Left forelimb (tissue), 1 donor: ENCODE measurements at places on chromosomes 16 and 17.
A peak's percentile ranks its signal among the peaks of the same experiment; 100 is the strongest.

DNA sequence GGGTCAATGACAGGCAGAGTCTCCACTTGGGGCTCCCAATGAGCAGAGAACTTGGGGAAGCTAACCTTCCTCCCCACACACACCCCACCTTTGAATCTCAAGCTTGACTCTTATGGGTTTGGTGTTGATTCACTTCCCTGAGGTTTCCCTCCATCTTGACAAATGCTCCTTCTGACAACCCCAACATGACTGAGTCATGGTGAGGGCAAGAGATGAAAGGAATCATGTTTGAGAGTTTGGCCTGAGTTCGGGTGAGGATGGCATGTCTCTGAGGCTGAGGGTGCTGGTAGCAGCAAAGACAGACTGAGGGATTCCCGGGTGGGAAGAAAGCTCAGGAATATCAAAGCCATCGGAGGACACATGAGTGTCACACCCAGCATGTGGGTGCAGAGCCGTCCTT lies 18.7 kb downstream of the KRT9 start:
- no peak for DNase-seq

- no peak for DNase-seq
Measured at GRCh38 chr16:62709794-62710193, 673.6 kb upstream of the CDH8 start.

DNA sequence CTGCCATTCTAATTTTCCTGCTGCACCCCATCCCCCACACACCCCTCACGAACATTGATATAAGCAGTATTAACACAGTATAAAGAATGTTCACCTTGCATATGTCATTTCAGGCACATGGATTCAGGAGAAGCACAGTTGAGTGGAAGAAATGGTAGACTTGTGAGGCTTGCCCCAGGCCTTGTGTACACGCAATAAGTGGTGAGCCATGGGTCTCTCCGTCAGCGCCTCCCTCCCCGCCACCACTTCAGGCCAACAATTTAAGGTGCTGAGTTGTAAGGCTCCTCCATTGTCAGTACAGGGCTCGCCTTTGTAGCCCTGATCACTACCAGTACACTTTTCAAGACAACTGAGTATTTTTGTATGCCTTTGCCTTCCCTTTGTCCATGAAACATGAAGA lies 12.2 kb upstream of the CLEC18C start:
- no peak for DNase-seq

- peak; percentile 72 for DNase-seq
Measured at GRCh38 chr17:64281962-64282752, 19.1 kb upstream of the TEX2 start.

GRCh38 chr16:23868136-23868535 lies 32.4 kb downstream of the PRKCB start:
- DNase-seq = no peak

- DNase-seq = no peak
Measured at GRCh38 chr17:81398832-81399411, 3.7 kb downstream of the BAHCC1 start.

DNA sequence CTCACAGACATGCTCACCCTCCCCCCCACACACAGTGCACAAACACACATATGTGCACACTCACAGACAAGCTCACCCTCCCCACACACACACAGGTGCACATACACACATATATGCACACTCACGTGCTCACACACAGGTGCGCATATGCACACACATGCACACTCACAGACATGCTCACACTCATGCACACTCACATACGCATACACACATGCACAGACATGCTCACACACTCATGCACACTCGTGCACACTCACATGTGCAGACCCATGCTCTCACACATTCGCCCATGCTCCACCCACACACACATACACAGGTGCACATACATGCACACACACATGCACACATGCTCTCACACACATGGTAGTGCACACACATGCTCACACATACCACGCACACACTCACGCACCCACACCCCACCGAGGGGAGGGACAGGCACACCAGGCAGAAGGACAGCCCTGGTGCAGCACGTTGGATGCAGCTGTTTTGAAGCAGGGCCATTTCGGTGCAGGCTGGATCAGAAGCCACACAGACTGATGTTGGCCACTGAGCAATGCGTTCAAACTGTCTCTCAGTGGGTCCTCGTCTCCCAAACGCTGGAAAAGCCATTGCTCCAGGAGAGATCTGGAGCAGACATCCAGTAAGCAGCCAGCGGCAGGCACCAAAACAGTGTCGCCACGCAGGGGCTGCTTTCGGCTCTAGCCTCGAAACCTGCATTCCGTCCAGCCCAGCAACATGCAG lies 86.2 kb upstream of the ZNF469 start:
- no peak for DNase-seq

DNA sequence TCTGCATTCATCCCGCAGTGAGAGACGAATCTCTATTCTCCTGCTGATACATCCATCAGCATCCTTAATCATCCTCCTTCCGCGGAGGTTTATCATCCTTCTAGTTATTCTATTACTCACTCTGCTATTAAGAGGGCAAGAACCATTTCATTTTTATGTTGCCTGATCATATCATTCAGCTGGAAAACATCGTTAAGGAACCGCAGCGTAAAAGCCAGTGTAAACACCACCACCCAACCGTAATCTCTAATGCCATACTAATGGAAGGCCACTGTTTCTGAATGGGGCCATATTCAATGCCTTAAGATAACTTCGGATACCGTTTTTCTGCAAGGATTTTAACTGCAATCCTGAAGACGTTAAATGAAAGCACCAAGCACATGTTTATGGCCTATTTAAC lies 36.7 kb upstream of the ERCC4 start:
- DNase-seq = no peak
